ENCODE measurements at places on chromosomes 5 and 9.

GRCh38 chr5:24080046-24080445, 564.7 kb downstream of the CDH10 start:
- DNase-seq, result no peak

DNA sequence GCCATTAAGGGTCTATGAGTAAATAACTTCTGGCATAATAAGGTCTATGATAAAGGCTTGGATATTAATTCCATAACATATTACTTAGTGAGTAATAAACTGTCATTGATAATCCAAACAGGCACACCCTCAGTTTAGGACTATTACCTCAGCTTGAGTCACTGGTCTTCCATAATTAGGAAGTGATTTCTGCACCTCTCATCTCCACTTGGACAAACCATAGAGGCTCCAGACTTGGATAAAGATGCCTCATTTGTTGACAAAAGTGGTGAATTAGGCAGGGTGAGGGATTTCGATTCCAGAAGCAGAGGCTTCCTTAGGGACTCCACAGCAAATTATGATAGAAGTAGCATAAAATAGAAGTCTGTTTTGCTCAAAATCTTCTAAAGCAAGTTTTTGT, 127.5 kb upstream of the MTAP start:
- DNase-seq, result no peak

DNA sequence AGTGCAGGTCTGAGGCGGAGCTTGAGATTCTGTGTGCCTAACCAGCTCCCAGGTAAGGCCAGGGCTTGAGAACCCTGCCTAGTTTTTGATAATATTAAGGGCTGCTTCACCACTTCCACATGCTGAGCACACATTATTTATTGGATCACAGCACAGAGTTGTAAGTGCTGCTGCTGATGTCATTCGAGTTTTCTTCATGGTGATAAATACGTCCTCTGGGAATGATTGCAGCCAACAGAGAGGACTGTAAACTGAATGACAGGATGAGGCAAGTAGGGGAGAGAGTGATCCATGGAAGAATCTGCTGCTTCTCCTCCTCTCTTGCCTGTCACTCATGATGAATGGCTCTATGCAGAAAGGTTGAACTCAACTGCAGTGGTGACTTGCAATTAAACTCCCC, 77.9 kb upstream of the VPS13A start:
- DNase-seq, result no peak

GRCh38 chr5:53080271-53080670, 29.3 kb downstream of the MOCS2 start:
- DNase-seq, result no peak

- DNase-seq, result peak; percentile 34
These were observed 72.7 kb downstream of the MRPL36 start for GRCh38 chr5:1726956-1727355.

GRCh38 chr9:131731237-131731636, 8.6 kb downstream of the RAPGEF1 start:
- no peak for DNase-seq

- DNase-seq, result peak; percentile 33
These were observed 240.5 kb downstream of the GADD45G start for GRCh38 chr9:89845321-89845720.

GRCh38 chr5:180491496-180491895, 2.7 kb upstream of the CNOT6 start:
- no peak for DNase-seq

GRCh38 chr9:123488722-123489321, 132.8 kb downstream of the CRB2 start:
- DNase-seq, result no peak

DNA sequence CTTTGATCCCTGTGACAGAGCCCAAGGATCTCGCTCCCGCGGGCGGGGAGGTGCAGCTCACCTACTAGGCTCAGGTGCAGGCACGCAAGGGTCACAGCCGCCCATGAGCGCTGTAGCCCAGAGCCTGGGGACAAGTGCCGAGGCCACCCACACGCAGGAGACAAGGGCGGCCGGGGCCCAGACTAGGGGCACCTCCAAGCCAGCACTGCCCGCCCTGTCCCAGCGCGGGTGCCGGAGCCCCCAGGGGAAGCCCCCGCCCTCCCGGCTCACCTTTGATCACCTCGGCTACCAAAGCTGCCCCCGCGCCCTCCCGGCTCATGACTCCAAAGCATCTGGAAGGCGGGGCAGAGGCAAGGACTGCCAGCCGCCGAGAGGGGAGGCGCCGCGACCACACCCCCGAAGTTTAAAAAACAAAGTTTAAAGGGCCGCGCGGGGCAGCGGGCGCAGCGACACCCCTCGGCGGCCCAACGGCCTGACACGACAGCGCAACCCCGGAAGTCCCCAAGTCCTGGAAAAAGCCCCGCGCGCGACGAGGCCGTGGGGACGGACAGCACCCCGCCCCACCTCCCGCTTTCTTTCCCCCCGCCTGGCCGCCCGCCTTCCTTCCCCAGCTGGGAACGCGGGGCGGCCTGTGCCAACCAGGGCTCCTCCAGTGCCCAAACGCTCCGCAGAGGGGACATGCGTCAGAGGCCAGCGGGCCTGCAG, 53.0 kb downstream of the CDC14B start:
- peak; percentile 88 for DNase-seq

DNA sequence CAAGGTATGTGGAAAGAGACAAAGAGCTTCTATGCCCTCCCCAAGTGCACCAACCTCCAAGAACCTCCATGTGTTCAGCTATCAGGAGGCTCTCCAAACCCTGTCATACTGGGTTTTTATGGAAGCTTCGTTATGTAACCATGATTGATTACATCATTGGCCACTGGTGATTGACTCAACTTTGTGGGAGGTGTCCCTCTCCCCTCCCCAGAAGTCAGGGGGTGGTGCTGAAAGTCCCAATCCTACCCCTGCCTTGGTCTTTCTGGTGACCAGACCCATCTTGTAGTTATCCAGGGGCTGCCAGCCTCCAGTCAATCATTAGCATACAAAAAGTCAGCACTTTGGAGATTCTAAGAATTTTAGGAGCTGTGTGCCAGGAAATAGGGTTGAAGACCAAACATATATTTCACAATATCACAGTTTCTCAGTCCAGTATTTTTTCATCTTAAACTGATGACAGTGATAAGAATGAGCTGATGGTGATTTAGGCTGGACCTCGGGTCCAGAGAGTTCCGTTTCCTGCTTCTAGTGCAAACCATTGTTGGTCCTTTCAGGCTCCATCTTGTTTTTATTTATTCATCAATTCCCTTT, 27.3 kb upstream of the FANCC start:
- DNase-seq, result no peak

DNA sequence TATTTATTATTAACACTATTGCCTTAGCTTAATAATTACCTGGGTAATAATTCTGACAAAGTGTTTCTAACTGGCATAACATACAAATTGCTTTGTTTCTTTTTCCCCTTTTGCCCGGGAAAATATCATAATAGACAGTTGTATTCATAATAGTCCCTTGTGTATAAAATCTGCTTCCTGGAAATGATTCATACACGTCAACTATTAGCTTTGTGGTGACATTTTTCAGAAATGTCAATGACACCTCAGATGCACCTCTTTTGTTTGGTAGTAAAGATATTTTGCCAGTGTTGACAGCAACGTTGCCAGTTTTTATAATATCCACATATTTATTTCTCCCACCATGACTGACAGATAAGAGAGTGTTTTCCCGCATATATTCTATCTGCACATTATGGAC, 73.0 kb downstream of the RASEF start:
- no peak for DNase-seq

GRCh38 chr9:96875461-96876142, 21.3 kb upstream of the ZNF782 start:
- peak; percentile 90 for DNase-seq

DNA sequence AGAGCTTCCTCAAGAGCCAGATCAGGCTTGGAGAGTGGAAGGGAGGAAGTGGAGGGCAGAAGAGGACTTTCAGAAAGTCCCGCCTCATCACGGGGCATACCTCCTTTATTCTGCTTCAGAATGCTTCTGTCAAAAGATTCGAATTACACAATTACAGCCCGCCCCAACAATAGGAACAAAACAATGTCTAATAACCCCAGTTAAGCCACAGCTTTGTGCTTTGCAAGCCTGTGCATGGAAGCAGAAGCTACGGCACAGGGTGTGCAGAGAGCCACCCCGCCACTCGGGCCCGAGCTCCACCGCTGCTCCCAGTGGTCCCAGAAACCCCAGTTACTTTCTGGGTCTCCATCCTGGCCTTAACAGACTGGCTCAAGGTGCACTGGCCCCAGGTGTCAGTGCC, 23.5 kb downstream of the HNRNPH1 start:
- no peak for DNase-seq

- no peak for DNase-seq
These were observed 490 bp downstream of the ICE1 start for GRCh38 chr5:5422819-5423515.

- DNase-seq, result no peak
These were observed 54.2 kb downstream of the SSBP2 start for GRCh38 chr5:81696418-81697397.

DNA sequence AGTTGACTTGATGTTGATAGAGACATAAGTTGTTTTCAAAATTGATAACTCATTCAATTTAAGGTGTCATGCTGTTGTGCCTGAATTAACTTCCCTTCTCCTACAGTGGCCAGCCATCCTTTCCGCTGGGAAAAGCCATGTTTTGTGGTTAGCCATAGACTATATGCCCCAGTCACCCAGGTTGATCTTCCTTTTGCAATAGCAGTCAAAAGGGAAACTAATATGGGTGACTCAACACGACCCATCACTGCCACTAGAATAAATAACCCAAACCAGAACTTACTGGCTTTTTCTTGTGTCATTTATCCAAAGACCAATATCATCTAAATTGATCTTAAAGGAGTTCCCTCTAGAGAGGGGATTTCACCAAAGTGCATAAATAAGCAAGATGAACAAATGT, 87.4 kb downstream of the PTCD2 start:
- no peak for DNase-seq

DNA sequence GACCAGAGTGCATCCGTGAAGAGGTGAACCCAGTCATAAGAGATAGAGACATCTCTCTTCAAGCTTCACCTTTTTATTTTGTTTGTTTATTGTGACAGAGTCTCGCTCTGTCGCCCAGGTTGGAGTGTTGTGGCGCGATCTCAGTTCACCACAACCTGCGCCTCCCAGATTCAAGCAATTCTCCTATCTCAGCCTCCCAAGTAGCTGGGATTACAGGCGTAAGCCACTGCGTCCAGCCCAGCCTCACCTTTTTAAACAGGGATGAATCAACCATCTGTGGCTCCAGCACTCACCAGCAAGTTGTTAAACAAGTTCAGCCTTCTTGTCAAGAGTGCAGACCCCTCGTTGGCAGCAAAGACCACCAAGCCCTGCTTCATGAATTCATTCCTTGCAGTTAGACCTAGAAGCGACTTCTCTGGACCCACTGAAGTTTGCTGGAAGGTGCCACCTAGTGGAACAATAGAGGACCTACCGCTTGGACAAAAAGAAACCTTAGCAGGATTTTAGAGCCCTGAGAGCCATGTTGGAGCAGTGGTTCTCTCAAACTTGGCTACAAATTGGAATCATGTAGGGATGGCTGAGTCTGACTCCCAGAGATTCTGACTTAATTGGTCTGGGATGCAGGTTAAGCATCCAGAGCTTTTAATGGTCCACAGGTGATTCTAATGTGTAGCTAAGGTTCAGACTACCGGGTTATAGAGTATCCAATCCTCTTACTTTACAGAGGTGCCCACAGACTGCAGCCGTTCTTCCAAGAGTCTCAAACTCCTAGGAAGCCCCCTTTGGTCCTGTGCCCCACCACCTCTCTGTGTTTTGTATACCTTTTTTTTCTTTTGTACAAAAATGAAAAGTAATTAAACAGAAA, 10.5 kb upstream of the GALNT10 start:
- DNase-seq, result no peak

- no peak for DNase-seq
These were observed 65.7 kb upstream of the EQTN start for GRCh38 chr9:27362447-27363210.

DNA sequence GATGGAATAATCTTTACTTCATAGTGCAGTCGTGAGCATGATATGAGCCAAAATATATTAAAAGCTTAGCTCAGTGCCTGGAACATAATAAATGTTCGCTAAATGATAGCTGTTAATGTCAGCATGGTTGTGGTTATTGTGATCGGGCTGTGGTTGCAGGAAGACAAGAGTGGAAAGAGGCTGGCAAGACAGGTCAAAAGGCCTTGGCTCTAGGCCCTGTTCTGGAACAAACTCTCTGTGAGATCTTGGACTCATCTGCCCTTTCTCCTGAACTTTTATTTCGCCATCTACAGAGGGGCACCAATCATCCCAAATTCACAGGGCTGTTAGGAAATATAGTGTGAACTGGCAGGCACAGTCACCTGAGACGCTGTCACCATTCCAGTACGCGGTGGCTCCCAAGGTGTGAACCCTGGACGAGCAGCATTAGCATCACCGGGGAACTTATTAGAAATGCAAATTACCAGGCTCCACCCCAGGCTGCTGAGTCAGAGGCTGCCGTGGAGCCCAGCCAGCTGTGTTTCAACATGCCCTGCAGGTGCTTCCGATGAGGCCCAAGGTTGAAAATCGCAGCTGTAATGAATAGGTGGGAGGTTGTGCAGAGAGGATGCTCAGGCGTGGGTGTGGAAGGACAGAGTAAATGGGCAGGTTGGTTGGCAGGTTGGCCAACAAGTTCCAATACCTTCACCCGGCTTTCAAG, 50.2 kb upstream of the SAP30L start:
- DNase-seq, result no peak

DNA sequence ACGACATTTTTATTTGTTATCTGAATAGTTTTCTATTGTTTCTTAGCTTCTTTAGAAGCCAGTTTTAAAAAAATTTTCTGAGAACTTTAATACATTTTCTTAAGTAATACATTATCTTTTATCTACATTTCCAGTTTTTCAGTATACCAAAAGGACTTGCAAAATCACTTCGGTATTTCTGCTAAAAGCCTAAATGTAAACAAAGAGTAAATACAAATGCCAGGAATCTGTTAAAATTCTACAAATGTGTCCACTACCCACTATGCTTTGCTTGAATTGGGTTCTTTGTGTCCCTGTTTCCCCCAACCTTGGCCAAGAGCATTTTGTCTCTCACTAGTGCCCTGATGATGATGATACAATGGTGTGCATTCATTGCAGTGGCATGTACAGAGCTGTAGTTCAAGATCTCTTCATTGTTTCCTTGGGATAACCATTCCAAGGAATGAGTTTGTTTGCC, 611.2 kb downstream of the NR2F1-AS1 start:
- DNase-seq, result no peak

DNA sequence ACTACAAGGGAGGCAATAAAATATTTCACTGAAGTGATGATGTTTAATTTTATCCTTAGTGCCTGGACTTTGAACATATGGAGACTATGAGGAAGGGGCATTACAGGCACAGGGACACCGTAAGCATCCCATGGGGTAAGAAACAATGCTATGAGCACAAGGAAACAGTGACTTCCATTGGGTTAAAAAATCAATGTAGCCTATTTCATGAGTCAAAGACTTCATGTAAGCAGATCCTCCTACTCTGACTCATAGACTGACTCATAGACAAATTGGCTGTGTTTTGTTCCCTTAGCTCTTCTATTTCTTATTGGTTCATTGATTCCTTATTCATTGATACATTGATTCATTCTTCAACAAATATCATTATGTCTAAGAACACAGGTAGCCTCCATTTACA, 351.0 kb downstream of the PRELID2 start:
- no peak for DNase-seq

GRCh38 chr9:96515621-96516470, 65.9 kb downstream of the HABP4 start:
- no peak for DNase-seq
